Smooth muscle cell of bladder (primary cell): ENCODE measurements at places on chromosomes 11 and 22. TPM values are rescaled to one million over a fixed set of nuclear protein-coding genes. Genes with fewer than 3 reads are reported as not detected.

The BTBD18 gene
- total RNA-seq: not detected in 2 replicates

The TNNT3 gene
- 0.37 TPM in 1 of 2 replicates, not detected in the other for total RNA-seq

The TRIM48 gene
- not detected in 2 replicates for total RNA-seq

The HEPACAM gene
- total RNA-seq: not detected in 2 replicates

The DEFB131B gene
- total RNA-seq: not detected in 2 replicates

The ZNF215 gene
- total RNA-seq: 3.1 and 4.3 TPM in 2 replicates

The SUSD2 gene
- 2.8 and 3.7 TPM in 2 replicates for total RNA-seq

The MMP8 gene
- total RNA-seq: under 0.01 TPM in 1 of 2 replicates, not detected in the other

The MLC1 gene
- total RNA-seq: 0.65 and 3.1 TPM in 2 replicates

The GSC2 gene
- not detected in 2 replicates for total RNA-seq
